ENCODE measurements at places on chromosomes 2 and 18. TPM values are rescaled to one million over a fixed set of nuclear protein-coding genes. Genes with fewer than 3 reads are reported as not detected.

DNA sequence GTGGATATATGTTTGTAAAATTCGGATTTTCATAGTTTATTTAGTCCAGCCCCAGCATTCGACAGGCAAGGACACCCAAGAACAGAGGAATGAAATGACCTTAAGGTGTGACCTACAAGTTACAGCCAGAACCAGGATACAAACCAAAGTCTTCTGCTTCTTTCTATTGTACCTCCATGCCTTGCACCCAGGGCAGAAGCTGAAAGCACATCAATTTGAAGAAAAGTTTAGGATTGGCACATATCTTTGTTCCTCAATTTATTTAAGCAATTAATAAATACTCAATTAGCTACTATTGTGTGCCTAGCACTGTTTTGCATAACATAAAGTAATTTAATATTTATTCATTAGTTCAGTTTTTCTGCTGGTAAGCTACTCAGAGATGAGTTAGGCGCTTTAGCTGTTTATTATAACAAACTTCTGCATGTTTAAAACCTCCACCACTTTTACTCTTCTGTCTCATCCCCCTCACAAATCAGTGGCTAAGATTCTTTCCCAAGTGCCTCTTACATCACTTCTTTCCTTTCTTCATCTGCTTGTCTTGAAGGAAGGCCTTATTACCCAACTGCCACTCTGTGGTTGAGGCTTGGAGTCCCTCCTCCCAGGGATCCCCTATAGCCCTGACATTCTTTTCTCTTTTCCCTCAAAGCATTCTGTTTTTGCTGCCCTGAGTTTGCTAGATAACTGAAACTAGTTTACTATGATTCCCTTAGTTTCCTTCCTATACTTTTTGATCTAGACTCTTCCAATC, 37.1 kb upstream of the DARS1 start:
- no peak for DNase-seq

DNA sequence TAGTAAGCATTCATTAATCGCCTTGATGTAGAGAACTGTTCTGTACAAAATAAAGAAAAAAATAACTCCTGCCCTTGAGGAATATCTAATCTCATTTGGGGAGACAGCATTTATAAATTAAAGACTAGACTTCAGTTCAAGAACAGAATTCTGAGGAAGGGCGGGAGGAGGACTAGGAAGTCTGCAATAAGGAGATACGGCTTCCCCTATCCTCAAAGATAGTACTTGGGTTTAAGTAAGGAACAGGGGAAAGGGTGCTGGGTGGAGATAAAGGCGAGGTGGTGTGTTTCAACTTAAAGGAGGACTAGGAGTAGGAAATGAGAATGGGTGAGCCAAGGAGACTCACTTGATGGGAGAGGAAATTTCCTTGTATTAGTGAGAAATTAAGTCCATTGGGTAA, 121.9 kb upstream of the MSTN start:
- no peak for DNase-seq

DNA sequence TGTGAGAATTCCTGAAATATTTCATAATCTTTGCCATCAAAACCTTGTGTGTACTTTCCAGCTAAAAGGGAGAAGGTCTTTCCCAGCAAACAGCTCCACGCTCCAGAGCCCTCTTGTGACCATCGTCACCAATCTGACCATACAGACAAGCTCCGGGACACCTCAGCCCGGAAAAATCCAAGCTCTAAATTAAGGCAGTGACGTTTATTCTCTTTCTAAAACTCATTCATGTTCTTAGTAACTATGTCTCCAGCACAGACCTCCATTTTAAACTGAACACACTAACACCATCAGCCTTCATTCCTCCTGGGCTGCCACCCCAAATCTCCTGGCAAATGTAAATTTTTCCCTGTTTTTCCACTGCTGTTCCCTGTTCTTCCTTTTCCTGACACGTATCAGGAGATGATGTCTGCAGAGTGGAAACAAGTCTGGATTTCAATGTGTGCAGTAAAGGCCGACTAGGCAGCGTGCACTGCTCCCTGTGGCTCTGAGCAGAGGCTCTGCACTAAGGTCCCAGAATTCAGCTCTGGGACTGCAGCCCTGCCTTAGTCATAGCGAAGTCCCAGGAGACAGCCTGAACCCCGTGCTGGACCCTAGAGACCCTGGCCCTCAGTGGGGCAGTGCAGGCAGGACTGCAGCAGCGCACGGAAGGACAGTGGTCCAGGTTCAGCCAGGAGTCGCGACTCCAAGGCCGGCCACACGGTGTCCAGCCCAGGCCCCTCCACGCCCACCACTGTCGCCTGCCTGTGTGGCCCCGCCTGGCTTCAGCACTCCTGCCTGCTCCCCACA, 452.5 kb upstream of the SALL3 start:
- DNase-seq, result no peak

- no peak for DNase-seq
Measured at GRCh38 chr2:134261398-134262131, 7.7 kb downstream of the MGAT5 start.

- no peak for DNase-seq
Measured at GRCh38 chr2:109258905-109259540, 130.0 kb downstream of the SH3RF3 start.

GRCh38 chr2:69260666-69261065, 126.4 kb downstream of the GFPT1 start:
- no peak for DNase-seq

DNA sequence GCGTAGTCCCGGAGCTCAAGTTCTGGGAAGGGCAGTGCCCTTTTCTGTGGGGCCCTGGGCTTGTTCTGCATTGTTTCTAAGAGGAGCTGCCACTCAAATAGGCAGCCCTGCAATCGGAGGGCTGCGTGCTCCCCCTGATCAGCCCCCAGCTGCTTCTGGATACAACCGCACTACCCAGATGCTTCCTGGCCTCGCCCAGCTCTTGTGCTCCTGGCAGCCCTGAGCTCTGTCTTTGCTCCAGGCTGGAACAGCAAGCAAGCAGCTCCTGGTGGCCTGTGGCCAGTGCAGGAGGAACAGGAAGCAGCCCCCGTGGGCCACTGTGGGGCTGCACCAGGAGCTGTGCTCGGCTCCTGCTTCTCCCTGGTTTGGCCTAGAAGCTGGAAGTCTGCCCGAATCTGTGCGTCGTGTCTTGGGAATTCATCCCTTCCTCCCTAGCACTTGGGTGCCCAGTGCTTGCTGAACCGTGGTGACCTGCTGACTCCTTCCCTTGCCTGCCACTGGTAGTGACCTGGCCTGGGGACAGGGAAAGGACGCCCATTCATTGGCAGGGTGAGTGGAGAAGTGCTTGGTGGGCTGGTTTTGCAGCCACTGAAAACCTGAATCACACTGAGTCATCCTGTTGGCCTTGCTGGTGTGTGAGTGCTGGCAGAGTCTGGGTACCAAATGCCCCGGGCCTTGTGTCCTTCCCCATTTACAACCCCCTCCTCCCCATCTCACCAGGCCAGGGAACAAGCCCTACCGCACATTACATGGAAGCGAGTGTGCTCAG, 27.3 kb upstream of the NTSR2 start:
- DNase-seq, result no peak

DNA sequence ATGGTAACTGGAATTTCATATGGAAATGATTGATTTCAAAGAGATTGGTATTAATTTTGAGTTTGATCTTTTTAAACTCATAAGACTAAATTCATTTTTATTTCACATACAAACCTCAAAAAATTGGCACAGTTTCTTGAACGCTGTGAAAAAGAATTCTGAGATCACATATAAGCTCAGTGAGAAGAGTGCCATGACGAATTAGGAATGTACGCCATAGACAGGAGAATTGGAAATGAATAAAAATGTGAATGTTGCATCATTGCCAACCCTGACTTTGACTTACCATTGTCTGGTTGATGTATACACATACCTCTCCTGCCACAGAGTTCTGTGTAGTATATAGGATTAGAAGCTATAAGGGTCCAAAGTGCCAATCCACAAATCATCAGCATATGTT, 290.4 kb upstream of the ZC3H15 start:
- no peak for DNase-seq

DNA sequence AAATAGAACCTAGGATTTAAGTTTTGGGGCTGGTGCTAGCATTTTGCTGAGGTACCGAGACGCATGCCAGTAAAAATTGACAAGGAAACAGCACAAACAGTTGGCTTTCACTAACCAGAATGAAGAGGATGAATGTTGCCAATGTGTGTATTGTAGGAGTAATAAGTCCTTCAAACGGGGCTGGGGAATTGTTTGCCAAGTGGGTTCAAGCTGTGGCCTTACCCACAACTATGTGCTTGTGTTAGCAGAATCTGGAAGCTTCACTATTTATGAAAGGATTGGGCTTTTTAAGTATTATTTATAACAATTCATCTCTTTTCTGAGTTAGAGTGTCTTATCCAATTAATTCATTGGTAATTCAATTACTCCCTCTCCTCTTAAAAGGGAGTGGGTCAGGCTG, 15.0 kb upstream of the KIF5C start:
- DNase-seq, result no peak

GRCh38 chr2:30272761-30273573, 41.6 kb downstream of the LBH start:
- DNase-seq, result no peak

GRCh38 chr2:43469094-43469493, 126.7 kb downstream of the THADA start:
- DNase-seq, result no peak

DNA sequence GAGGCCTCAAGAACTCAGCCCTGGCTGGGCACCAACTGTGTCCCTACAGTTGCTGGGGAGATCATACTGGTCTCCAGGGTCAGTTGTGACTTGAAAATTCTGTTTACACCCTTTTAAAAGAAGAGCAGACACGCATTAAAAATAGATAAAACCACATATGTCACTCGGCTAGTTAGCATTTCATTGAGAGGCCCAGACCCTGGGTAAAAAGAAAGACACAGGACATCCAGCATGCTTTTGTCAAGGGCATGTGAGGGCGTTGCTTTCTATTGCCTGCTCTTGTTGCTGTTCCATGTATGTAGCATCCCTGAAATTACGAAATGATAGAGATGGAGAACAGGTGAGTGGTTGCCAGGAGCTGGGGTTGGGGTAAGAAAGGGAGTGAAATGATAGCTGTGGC, 94.3 kb downstream of the SEPTIN10 start:
- no peak for DNase-seq

CPO gene
- 1.1 TPM for polyA plus RNA-seq

B3GNT2 gene
- polyA plus RNA-seq, result 26.4 TPM

KCNIP3 gene
- polyA plus RNA-seq, result 19.1 TPM

SATB2 gene
- 15.2 TPM for polyA plus RNA-seq

EPB41L5 gene
- polyA plus RNA-seq, result 88.1 TPM

PDE11A gene
- polyA plus RNA-seq, result 8.8 TPM

AKAIN1 gene
- polyA plus RNA-seq, result not detected

DNAJC5G gene
- 2.6 TPM for polyA plus RNA-seq

MAP3K19 gene
- polyA plus RNA-seq, result 1.1 TPM

AQP4 gene
- polyA plus RNA-seq, result 0.90 TPM

All from renal pelvis (tissue), 12 donors.